ENCODE measurements at places on chromosomes 12 and 14.

- no peak overlapping the region for H3K27ac ChIP-seq
These were observed 596.7 kb downstream of the SLC6A15 start for GRCh38 chr12:84315926-84316325.

DNA sequence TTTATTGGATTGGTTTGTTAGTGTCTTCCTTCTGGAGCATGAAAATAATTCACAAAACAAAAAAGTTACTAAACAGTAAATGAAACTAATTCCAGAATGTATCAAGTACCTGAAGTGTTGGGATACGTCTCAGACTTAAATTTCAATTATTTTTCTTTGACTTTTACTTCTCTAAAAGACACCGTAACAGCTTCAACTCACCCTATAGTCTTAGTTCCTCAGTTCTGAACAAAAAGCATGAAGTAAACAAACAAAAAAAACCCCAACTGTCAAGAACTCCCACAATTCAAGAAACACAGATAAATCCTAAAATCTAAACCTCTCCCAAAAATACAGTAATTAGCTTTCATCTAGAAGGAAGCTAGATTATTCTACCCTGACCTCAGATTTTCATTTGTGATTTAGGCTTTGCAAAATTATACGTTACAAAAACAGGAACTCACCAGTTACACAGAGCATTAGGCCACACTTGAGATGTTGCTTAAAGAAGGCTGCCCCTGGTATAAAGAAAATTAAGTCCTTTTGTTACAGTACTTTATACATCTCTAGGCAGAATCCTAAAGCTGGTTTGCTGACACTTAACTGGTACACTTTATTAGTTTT is 10.2 kb downstream of the HEATR5A start:
- H3K27ac ChIP-seq: peak overlapping the region; percentile 13
- peak overlapping the region; percentile 25 for H3K4me3 ChIP-seq
- no peaks in the 10 kb centered on the region for H3K27me3 ChIP-seq
- H3K4me1 ChIP-seq: no peaks in the 10 kb centered on the region
- H3K36me3 ChIP-seq: no peaks in the 10 kb centered on the region
- no peak for DNase-seq

DNA sequence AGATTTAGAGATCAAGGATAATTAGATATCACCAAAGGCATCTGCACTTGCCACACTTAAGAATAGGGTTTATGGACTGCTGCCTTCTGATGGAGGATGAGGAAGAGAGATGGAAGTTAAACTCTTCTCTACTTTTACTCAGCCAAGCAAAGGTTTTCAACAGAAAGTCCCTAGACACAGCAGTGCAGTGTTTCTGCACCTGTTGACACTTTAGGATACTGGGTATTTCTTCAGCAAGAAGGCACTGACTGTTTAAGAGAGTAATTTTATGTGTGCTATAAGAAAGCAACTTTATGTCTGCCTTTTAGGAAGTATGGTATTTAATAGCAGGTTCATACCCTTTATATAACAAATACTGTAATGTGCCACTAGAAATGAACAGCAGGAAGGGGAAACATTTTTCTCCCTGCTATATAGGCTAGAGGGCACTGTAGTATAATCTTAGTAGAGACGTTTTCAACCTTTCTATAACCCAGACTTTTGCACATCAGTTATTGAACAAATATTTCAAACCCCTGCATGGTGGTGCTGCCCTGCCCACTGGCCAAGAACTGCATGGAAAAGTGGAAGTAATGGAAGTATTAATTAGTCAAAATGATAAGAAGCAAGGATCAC is 225.0 kb upstream of the GRIP1 start:
- H3K4me1 ChIP-seq: peaks cover 14% of the 10 kb centered on the region
- H3K27ac ChIP-seq: no peak overlapping the region
- DNase-seq: no peak
- H3K4me3 ChIP-seq: no peak overlapping the region

GRCh38 chr12:68686262-68686594 is 550 bp upstream of the NUP107 start:
- peaks cover 2% of the 10 kb centered on the region for H3K36me3 ChIP-seq
- peak overlapping the region; percentile 91 for H3K4me3 ChIP-seq
- DNase-seq: no peak
- peaks cover 9% of the 10 kb centered on the region for H3K4me1 ChIP-seq
- H3K27me3 ChIP-seq: no peaks in the 10 kb centered on the region

- no peak overlapping the region for H3K4me3 ChIP-seq
- H3K27me3 ChIP-seq: no peaks in the 10 kb centered on the region
- no peaks in the 10 kb centered on the region for H3K4me1 ChIP-seq
- no peak for DNase-seq
- H3K27ac ChIP-seq: no peak overlapping the region
These were observed 26.0 kb upstream of the GLIPR1L2 start for GRCh38 chr12:75364919-75365318.
